Renal cortical epithelial cell (primary cell): ENCODE measurements at places on chromosomes 3 and 15. TPM values are rescaled to one million over a fixed set of nuclear protein-coding genes. Genes with fewer than 3 reads are reported as not detected.

The AP3B2 gene
- 0.17 and 1.5 TPM in 2 replicates for total RNA-seq

The MEGF11 gene
- 0.35 and 6.2 TPM in 2 replicates for total RNA-seq

DNA sequence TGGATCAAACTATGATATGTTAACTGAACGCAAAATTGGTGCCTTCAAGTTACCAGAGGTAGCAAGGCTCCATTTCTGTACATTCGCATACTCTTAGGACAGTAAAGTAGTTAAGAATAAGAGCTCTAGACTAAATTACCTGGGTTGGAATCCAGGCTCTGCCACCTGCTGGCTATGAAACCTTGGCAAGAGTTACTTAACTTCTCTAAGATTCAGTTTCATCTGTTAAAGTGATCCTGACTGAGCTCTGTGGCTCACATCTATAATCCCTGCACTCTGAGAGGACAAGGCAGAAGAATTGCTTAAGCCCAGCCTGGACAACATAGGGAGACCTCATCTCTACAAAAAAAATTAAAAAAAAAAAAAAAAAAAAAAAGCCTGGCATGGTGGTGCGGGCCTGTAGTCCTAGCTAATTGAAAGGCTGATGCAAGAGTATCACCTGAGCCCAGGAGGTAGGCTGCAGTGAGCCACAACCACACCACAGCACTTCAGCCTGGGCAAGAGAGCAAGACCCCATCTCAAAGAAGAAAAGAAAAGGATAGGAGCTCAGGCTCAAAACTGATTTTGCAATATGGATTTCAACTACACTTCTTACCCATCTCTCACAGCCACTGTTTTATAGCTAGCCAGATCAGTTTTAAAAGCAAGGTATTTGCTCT, 21.3 kb downstream of the GSK3B start:
- peak; percentile 33 for DNase-seq

GRCh38 chr3:134904776-134905646, 110.0 kb downstream of the EPHB1 start:
- peak; percentile 72 for DNase-seq

- no peak for DNase-seq
These were observed 1199.9 kb downstream of the SI start for GRCh38 chr3:163878396-163878795.

The C3orf80 gene
- total RNA-seq, result not detected in 2 replicates

The PP2D1 gene
- not detected in 2 replicates for total RNA-seq

- DNase-seq, result no peak
These were observed 236.8 kb downstream of the MEIS2 start for GRCh38 chr15:36863570-36863969.

The NDN gene
- total RNA-seq, result 26.4 and 37.2 TPM in 2 replicates

- DNase-seq, result peak; percentile 44
These were observed 172.7 kb upstream of the CTNNB1 start for GRCh38 chr3:41026394-41027177.

DNA sequence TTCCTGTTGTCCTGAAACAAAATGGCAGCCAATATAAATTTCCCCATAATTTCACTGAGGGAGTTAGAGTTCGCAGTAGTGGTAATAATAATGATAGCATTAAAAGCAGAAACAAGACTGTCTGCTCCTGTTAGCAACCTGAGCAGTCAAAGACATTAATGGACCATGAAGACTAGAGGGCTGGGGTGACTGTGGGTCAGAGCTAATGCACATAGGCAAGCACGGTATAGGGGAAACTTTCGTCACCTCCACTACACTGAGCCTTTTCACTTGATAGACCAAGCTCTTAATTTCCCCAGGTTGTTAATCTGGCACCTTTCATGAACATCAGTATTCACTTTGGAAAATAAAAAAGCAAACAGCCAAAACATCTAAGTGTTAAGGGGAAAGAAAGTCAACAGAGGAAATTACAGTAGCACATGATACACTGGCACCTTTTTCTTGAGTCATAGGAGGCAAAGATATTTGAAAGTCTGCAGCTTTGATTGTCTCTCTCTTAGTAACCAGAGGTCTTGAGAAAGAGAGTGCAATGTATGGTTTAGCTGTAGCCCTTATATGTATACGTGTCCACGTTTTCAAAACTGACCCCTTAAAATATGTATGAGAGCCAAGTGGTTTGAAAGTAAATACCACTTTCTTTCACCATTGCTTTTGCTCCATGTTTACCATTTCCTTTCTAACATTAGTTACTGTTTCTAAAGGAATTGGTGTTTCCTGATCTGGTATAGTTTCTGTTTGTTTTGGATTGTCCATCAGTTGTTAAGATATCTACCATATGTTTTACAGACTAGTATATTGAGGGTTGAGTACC, 104.8 kb downstream of the FILIP1L start:
- DNase-seq, result peak; percentile 39

DNA sequence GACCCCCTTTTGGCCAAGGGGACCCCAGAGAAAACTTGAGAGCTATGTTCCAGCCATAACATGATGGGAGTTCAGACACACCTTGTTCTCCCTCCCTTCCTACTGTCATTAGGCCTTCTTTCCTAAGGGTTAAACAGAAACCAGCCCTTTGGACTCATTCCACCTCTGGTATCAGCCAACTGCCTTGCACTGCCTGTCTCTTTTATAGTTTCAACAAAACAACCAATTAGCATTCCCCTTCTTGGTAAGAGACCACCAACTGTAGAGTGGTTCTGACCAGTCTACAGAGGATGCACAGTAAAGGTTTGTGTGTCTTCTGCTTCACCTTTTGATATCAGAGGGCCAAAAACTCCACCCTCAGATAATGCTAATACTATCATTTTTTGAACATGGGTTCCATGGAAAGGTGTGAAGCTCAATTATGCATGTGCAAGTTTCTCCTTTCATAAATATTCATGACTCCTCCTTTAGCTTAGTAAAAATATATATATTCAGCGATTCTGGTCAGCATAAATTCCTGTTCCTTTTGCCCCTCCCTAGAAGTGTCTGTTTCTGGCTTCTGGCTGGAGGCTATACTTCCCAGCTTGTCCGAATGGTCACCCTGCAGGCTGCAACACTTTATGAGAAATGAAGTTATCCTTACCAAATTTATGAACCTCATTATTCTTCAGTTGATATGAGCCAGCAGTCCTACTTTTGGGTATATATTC, 55.9 kb downstream of the SERP1 start:
- DNase-seq, result no peak

DNA sequence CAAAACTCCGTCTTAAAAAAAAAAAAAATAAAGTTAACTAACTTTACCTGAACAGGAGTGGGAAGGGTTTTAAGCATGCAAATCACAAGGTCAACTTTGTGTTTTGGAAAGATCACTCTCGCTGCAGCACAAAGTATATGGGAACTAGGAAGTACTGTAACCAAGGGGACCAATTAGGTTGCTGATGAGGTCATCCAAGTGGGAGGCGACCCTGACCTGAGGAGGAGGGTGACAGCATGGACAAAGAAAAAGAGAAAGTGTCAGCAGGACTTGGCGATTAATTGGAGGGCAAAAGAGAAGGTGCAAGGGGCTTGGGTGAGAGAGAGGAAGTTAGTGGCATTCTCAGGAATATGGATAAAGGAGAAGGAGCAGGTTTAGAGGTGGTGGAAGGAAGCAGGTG, 89.5 kb upstream of the ZBED2 start:
- no peak for DNase-seq
